ENCODE measurements at places on chromosomes 3 and 15.

- no peak for DNase-seq
These were observed 79.1 kb upstream of the FAN1 start for GRCh38 chr15:30824518-30825195.

DNA sequence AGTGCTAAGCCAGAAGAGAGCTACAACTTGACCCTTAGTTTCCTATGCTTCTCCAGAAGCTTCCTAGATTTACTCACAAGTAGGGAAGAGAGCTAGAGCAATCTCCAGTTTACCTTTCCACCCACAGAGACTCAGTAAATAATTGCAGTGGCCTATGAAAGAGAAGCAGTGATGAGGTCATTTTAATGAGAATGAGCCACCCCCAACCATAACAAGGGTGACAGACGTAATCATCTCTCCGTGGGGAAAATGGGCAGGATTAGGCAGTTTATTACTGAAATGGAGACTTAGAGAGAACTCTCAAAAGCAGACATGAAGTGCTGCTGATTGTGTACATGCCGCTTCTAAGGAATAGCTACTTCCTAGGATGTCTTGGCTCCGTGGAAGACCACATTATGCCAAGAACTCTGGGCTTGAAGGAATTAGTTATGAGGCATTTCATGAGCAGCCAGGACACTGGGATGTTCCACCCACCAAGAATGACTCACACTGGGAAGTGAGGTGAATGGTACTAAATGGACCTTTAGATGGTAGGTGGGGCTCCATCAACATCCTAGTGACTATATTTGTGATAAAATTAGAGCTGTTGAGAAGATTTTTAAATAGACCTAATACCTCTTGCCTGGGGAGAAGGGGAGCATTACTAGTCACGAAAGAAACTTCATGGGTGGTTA lies 160.9 kb downstream of the EDEM1 start:
- no peak for DNase-seq

DNA sequence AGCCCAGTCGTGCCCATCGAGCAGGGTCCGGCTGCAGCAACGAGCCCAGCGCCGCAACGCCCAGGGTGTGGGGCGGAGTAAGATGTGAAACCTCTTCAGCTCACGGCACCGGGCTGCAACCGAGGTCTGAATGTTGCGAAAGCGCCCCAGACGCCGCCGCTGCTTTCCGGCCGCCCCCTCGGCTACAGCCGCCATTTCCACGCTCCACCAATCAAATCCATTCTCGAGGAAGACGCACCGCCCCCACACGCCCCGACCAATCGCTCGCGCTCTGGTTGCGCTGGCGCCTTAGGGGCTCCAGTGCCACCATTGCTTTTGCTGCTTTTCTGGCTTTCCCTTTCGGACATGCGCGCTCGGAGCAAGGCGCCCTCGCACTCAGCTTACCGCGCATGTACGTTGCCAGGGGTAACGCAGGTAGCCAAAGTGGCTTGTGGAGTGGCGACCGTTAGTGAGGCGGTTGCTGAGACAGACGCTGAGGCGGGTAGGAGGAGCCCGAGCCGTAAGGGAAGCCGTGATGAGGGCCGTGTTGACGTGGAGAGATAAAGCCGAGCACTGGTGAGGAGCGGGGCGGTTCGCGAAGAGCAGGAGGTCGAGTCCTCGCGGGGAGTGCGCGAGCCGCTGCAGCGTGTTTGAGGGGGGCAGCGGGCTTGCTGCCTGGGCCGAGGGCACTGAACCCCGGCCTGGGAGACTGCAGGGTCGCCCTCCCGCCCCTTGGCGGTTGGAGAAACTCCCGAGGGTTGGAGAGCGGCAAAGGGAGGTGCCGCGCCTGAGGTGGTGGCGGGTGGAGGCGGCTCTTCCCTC lies at the start of the genes IFT122 and MBD4:
Gene IFT122 (plus strand): TSS at position 408 of the 801 bp plus-strand sequence. CDS start 107 bp downstream, at position 515.
Gene MBD4 (minus strand): TSS at position 132 of the 801 bp plus-strand sequence. CDS start 115 bp downstream, at position 17.
- peak; percentile 99 for DNase-seq

DNA sequence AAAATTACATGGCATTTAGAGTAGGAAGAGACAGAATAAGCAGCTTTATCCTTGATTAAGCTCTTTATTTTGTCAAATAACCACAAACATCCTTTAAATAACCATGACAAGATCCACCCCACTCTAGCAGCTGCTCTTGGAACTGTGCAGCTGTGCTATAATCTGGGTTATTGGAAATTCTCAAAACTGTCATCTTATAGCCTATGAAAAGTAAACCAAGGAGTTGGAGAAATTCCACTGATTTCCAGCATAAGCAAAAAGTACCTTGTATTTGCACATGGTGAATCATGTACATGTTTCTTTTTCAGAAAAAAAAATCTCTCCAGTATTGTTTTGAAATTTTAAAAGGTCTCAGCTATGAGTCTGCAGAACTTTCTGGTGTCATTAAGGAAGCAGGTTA lies 88.8 kb upstream of the ABI3BP start:
- no peak for DNase-seq

- no peak for DNase-seq
These were observed 70.7 kb upstream of the UBE2E1 start for GRCh38 chr3:23735062-23735461.

DNA sequence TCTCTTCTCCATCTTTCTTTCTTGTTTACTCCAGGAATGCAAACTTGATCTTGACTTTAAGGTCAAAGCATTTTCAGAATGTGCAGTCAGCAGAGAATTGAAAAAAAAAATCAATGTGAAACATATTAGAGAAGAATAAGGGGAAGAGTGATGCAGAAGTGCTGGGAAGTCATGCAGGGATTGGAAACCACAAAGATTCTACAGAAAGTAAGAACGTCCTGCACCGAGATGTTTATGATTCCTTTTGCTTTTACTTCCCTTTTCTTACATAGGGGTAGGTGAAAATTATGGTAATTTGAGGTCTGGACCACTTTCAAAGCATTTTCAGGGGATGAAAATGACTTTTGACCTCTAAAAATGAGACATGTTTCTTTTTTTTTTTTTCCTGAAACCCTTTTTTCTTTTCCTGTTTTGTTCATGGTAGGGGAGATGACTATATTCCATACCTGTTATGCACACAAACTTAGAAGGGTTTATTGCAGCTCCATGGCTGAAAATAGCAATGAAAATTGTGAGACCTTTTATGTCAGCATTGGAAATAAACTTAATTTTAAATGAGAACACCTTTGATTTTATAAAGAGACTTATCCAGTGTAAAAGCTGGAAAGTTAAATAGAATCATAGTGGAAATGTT lies 623.5 kb upstream of the TBL1XR1 start:
- no peak for DNase-seq

- no peak for DNase-seq
These were observed 59.1 kb downstream of the CHD2 start for GRCh38 chr15:92959219-92959618.
